ENCODE measurements at places on chromosomes 4 and X.

- DNase-seq, result no peak
Measured at GRCh38 chrX:71994601-71995000, 84.0 kb downstream of the NHSL2 start.

GRCh38 chr4:147157860-147158701 is 212.4 kb upstream of the TTC29 start:
- DNase-seq, result no peak

DNA sequence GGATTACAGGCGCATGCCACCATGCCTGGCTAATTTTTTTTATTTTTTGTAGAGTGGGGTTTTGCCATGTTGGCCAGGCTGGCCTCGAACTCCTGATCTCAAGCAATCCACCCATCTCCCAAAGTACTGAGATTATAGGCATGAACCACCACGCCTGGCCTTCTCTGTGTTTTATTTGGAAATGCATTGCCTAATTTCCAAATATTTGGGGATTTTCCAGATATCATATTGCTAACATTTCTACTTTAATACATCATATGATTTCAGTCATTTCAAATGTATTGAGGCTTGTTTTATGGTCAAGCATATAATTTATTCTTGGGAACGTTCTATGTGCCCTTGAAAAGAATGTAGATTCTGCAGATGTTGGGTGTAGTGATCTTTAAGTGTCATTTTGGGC is 38.8 kb downstream of the FGF2 start:
- no peak for DNase-seq

- no peak for DNase-seq
Measured at GRCh38 chrX:64184396-64184795, 21.1 kb downstream of the AMER1 start.

GRCh38 chr4:15848191-15848842 is 70.2 kb downstream of the CD38 start:
- no peak for DNase-seq

DNA sequence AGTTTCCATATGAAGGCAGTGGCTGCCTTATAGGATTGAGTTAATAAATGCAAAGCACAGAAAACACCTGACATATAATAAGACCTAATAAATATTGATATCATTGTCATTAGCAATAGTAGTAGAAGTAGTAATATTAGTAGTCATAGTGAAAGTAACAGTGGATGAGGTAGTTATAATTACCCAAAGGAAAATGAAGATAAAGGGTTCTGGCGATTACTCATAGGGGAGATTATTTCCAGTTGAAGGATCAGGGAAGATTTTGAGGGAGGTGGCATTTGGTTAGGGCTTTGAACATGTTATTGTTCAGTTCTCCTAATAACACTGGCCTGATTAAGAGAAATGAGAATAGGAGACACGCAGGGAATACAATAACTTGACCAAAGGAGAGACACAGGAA is 131.9 kb upstream of the GPRIN3 start:
- DNase-seq, result no peak

GRCh38 chr4:26048950-26049349 is 134.9 kb downstream of the SMIM20 start:
- no peak for DNase-seq

- DNase-seq, result no peak
Measured at GRCh38 chrX:4710618-4711433, 997.4 kb upstream of the PRKX start.

- no peak for DNase-seq
Measured at GRCh38 chr4:108834166-108834834, 71.4 kb upstream of the ETNPPL start.

GRCh38 chr4:129059028-129059427 is 34.3 kb downstream of the SCLT1 start:
- DNase-seq, result no peak

DNA sequence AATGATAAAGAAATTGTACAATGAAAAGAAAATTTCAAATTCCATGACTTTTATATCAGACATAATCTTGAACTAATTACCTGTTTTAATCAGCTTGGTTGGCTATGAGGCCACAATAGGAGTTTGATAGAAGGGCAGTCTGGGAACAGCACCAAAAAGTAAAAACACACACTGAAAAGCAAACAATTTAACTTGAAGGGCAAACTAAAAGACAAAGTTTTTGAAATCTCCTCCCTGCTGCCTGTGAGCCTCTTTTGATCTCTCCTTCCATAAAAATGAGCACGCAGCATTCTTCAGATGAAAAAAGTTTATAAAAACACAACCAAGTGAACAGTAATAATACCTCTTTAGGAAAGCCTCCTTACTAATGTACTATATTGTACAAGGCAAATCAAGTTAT is 8.1 kb downstream of the ODAM start:
- DNase-seq, result no peak

GRCh38 chr4:25811841-25812240 is 50.9 kb downstream of the SEL1L3 start:
- DNase-seq, result no peak

GRCh38 chrX:15676886-15677285 is 12.3 kb upstream of the CLTRN start:
- no peak for DNase-seq

DNA sequence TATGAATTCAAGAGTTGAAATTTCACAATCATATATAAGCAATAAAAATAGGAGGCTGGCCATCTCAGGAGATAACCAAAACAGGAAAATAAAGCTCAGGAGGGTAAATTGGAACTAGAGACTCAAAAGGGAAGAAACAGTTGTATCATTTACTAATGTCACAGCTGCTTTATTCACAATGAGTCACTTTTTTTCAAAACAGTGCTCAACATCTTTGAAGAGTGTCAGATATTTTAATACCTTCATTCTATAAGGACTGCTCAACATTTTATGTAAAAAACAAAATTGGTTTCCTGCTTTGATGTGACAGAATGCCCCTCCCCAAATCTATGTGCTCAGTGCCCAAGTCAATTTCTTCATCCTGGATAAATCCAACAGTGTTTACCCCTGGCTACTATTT is 97.7 kb downstream of the DDX60 start:
- no peak for DNase-seq

- no peak for DNase-seq
Measured at GRCh38 chr4:74433541-74434172, 11.3 kb upstream of the AREG start.

DNA sequence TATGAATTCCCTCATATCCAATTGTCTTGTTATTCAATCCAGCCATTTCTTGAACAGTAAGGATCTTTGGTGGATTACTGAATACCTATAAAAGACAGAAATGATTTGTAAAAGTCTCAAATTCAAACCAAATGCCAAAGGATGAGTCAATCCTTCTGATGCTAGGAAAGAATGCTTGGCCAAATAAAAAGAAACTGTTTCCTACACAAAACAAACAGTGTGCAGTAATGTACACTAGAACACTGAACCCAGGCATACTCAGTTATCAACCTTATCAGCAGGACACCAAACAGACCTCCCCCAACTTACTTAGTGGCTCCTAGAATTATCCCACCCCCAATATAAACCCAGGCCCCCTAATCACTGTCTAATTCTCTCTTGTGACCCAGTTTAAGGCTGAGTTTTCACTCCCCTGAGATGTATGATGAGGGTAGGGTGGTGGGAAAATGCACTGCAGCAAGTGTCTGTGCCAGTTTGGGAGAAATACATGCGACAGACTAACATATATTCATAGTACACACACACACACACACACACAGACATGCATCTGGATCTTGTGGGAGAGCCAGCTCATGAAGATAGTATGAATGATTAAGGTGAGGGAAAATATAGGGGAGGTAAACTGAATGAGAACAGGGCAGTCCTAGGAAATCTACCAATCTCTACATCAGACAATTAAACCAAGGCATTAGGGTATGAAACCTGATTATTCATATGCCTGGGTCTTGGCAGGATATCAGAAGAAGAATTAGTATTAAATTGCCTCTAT is 35.0 kb downstream of the CLDN2 start:
- DNase-seq, result no peak

DNA sequence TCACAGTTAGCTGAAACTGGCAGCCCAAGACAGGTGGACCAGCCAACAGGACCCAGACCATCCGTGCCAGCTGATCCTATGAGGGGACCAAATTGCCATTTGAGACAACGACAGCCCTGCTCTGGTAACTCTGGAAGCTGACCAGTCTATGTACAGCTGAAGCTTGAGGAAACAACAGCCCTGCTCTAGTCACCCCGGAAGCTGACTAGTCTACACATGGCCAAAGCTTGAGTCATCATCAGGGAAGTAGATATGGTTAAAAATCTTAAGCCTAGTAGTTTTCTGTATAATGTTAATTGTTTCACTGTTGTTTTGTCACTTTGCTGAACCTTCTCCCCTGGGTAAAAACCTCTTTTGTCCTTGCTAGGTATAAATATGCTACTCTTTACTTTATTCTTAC is 905.4 kb upstream of the NDST4 start:
- no peak for DNase-seq

DNA sequence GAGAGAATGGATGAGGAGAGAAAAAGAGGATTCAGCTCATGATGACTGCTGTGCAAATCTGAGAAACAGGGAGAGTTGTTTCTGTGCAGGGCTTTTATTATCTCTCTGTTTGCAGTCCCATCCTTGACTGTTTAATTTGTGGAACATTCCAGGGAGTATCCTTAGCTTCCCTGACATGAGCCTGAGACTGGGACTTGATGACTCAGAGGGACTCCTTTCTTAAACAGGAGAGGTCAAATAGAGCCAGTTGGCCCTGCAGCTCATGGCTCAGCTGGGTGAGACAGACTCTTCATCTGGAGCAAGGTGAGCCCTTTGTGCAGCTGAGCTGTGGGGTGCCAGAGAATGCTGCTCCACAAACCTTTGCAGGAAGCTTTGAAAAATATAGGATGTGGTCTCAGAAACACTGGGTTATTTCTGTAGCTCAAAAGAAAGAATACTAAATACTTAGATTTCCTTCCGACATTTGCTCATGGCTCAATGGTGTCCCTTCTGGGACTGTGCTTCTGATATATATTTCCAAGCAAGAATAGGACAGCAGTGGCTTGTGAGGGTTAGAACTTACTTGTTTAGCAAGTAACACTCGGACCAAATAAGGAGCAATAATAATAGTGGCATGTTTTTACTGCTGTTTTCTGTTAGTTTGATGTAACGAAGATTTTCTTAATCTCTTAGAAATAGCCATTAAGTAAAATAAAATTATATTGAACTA is 14.5 kb downstream of the ARHGAP24 start:
- no peak for DNase-seq

DNA sequence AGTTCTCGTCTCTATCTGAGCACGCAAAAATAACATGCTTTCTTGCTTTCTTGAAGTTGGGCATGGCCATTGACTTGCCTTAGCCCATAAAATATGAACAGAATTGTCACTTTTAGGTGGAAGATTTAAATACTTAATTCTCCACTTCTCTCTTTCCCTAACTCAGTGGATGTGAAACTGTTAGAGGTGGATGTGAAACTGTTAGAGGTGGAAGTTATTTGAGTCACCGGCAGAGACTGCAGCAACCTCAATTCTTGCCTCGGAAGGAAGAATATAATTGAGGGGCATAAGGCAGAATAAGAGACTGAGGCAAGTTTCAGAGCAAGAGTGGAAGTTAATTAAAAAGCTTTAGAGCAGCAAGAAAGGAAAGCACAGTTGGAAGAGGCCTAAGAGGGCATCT is 2.8 kb upstream of the PARM1 start:
- no peak for DNase-seq

- no peak for DNase-seq
Measured at GRCh38 chr4:105470766-105471165, 3.1 kb downstream of the PPA2 start.

- DNase-seq, result no peak
Measured at GRCh38 chrX:113058634-113059033, 218.0 kb upstream of the AMOT start.

- no peak for DNase-seq
Measured at GRCh38 chr4:177194906-177195305, 114.8 kb upstream of the NEIL3 start.

DNA sequence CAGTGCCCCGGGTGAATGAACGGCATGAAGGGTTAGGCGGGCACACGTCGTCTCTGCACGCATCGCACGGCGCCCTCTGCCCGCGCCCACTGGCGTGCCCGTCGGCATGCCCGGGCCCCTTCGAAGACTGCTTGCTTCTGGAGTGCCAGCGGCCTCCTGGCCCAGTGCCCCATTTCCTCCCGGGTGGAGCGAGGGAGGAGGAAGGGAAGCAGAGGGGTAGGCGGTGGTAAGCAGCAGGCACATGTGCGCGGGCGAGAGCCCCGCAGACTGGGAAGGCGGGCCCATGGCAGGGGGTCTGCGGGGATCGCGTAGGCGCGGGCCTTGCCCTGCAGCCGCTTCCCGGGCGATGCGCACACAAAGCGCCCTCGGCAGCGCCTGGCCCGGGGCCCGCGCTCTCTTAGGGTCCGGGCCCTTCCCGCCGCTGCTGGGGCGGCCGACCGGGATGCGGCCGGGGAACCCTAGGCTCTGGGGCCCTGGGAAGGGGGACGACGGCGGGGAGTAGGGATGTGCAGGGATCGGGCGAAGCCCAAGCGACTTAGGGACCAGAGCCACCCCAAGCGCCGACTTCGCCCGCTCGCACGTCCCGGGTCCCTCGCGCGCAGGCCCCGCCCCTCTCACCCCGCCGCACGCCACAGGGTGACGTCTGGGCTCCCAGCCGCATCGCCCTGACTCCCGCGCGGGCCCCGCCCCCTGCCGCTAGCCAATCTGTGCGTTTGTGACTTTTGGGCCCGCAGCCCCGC is 866 bp upstream of the EMD start:
- DNase-seq, result no peak

GRCh38 chr4:1713003-1713851 is 1.1 kb upstream of the SLBP start:
- DNase-seq, result no peak

Data from stimulated activated CD4-positive, alpha-beta T cell treated with anti-CD3 and anti-CD28 coated beads, Interleukin-12 subunit alpha, Interleukin-12 subunit beta, amount 100 ng/mL, for 24 hours (primary cell).